ENCODE measurements at places on chromosomes 12 and 14.

DNA sequence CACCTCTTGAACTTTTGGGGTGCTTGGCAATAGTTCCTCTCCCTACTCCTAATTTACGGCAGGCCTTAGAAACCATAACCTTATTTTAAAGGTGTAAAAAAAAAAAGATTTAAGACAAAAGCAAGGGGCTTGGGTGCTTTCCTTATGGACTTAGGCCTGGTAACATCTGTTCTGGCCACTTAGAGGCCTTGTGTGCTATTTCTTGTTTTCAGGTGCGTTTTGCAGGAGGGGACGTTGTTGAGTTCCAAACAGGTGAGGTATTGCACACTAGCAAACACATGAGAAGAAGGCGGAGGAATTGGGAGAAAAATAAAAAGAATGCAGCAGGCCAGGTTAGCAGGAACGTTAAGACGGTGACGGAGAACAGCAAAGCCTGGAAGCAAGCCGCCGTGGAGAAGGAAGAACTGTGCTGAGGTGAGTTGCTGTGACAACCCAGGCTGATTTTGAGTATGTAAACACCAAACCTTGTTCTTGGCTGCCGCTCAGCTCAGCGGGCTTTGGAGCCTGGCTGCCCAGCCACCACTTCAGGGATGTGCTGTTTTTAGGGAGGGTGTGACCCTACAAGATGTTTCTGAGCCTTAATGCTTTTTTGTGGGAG, 17.3 kb downstream of the EMG1 start:
- DNase-seq, result no peak

GRCh38 chr12:12927211-12928079, 24.5 kb downstream of the GPRC5D start:
- DNase-seq, result no peak

DNA sequence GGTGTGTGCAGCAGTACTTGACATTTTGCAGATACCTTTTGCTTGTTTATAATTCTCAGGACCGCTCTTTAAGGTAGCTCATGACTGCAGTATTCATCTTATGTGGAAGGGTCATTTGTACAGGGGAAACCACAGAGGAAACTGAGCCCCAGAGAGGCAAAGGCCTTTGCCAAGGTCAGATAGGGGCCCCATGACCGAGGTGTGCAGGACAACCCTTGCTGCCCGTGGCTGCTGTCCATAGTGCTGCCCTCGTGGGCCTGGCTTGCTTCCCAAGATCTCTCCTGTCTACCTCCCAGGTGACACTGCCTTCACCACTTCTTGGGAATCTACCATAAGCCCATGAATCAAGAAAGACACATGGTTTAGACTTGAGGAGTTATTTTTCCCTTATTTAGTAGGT, 198.7 kb upstream of the BCL2L14 start:
- DNase-seq, result no peak

DNA sequence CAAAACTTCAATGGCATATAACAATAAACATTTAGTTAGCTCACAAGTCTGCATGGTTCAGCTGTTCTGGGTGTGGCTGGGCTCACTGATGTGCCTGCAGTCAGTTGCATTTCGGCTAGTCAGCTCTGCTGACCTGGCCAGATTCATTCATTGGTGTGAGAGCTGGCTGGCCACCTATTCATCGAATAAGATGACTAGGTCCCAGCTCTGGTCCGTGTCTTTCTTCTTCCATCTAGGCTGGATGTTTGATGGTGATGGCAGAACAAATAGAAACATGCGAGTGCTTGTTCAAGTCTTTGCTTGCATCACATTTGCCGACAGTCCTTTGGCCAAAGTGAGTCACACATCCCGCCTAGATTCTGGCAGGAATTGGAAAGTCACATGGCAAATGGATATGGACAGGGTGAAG, 203.3 kb upstream of the CRY1 start:
- no peak for DNase-seq

DNA sequence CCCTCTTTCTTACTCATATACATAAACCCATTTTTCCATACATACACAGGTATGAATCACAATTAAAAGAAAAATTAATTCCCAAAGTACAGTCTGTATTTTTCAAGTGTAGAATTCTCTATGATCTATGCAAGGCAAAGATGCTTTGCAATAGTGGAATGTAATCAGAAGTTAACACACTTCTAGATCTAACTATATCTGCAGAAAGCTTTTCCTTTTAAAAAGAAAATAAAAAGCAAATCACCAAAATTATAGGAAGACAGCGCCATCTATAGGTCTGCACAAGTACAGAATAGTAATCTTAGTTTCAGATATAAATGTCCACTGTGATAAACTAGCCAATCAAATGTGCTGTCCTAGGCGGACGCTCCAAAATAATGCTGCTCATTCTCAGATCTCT, 22.0 kb downstream of the SLC25A21 start:
- DNase-seq, result no peak

DNA sequence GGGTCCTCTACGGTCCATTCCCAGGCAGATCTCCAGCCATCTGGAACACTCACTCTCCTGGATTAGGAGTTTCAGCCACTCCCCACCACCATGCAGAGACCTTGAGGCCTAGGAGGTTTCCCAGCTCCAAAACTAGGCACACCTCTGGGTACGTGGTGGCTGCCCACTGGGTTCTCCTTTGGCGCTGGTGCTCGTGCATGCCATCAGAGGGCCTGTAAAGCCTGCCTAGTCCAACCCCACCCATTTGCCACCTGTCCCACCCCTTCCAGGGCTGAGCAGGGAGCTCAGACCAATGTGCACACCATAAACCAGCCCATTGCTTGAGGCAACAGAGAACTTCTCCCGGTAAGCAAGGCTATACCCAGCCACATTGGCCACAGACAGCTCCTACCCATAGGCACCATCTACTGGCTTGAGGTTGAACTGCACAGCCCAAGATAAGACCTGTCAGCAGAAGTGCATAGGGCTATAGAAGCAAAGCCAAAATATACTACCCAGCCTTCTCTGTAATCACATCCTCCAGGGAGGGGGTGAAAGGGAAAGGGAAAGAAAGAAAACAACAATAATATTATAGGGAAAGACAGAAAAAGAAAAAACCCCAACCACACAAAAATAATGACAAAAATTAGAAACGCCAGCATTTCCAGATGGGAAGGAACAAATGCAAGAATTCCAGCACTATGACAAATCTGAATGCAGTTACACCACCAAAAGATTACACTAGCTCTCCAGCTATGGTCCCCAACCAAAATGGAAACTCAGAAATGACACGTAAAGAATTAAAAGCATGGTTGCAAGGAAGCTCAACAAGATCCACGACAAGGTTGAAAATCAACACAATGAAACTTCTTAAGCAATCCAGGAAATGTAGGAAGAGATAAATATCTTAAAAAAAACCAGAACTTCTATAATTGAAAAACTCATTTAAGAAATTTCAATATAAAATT, 111.9 kb upstream of the CCDC175 start:
- peak; percentile 21 for DNase-seq

- DNase-seq, result no peak
Measured at GRCh38 chr14:68141281-68142088, 321.9 kb downstream of the RAD51B start.

DNA sequence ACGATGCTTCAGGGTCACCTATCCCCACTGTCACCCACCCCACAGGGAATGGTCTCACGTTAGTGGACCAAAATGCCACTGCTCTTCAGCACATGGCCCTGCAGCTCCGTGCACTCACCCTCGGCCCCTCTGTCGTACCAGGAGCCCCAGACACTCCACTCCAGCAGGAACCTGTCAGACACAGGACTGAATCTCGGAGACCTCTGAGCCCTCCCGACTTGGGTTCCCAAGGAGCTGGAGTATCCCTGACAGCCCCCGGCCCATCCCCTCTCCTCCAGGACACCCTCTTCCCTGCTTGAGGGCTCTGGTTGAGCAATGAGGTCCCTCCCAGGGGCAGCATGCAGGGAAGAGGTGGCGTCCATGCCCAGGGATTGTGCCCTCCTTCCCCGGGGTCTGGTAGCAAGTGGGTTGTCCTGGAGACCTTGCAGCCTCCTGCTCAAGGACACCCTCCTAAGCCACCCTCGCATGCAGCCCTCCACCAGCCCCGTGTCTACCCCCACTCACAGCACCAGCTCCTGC, 20.4 kb upstream of the LRTM2 start:
- no peak for DNase-seq

DNA sequence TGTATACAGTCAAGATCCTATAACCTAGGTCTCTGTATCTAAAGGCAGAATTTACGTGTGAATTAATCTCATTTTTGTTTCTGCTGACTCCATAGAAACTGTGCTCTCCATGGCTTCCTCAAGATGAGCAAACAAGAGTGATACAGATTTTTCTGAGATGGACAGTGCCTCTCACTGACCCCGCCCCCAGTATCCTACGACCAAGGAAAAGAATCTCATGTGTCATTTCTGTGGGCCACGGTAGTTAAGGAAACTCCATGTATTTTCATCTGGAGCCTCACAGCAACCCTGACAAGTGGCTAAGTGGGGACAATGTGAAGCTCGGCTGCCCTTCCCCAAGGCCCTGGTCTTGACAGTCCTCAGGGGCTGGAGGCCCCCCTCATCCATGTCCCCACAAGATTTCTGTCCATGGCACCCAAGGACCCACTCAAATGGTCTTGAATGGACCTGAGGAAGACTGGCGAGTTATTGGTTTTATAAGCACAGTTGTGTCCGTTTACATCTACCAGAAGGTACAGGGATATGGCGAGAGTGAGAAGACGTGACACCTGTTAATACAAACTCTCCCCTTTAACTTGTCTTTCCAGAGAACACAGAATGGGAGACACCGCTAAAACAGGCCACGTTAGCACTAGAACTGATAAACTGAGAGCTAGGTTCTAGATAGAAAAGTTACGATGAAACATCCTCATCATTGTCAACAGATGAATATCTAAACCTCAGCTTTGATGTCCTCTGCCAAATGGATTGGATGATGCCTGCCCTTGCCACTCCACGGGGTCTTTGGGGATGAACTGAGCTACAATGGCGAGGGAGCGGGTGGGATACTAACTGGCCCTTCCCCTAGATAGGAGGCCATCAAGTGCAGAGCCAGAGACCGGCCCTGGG, 108.4 kb upstream of the EGLN3 start:
- DNase-seq, result no peak

- DNase-seq, result no peak
Measured at GRCh38 chr12:99053616-99054362, 408.7 kb downstream of the APAF1 start.

- no peak for DNase-seq
Measured at GRCh38 chr12:59425798-59426197, 170.0 kb upstream of the SLC16A7 start.

- DNase-seq, result no peak
Measured at GRCh38 chr14:64680013-64680713, 24.1 kb upstream of the PLEKHG3 start.

- DNase-seq, result no peak
Measured at GRCh38 chr12:122293081-122293480, 26.8 kb upstream of the VPS33A start.

- DNase-seq, result no peak
Measured at GRCh38 chr14:100067481-100067880, 2.3 kb downstream of the EVL start.

- no peak for DNase-seq
Measured at GRCh38 chr12:21985155-21985554, 43.9 kb upstream of the ABCC9 start.

DNA sequence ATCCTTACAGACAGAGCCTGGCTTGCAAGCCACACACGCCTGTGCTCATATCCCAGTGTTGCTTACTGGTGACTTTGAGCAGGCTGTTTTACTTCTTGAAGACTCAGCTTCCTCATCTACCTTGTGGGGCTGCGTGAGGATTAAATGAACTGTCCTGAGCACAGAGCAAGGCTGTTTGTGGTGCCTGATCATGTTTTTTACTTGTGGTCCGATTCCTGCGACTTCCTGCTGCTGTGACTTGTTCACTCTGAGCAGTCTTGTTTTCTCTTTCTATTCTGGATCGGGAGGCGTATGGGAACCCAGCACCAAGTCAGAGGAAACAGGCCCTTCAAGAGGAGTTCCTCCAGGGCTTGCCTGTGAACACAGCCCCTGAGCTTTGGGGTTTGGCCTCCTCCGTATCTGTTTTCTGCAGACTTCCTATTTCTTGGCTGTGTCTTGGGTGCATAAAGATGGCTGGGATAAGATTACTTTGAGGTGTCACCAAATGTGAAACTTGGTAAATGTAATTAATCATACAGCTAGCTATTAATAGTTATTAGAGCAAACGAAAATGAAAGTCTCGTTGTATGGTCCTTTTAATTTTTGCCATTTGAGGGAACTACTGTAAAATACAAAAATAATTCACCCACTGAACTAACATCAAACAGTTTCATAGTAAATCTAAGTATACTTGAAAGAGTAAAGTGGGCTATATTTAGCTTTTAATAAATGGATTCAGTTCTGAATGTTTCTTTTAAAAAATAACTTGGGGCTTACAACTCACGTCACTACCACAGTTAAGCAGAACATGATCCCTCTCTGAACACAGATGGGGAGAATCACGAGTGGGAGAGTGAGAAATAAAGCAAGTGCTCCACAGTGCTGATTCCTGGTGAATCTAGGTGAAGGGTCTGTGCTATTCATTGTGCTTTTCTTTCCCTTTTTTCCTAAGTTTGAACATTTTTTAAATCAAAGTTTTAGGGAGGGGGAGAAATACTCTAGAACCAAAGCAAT, 251.5 kb downstream of the FOXN3 start:
- no peak for DNase-seq
